ENCODE measurements at places on chromosomes 11 and 22.

GRCh38 chr22:25334162-25334490, 114.7 kb downstream of the CRYBB2 start:
- peak; percentile 28 for DNase-seq

- no peak for DNase-seq
These were observed 73.1 kb upstream of the BARX2 start for GRCh38 chr11:129302386-129303101.

DNA sequence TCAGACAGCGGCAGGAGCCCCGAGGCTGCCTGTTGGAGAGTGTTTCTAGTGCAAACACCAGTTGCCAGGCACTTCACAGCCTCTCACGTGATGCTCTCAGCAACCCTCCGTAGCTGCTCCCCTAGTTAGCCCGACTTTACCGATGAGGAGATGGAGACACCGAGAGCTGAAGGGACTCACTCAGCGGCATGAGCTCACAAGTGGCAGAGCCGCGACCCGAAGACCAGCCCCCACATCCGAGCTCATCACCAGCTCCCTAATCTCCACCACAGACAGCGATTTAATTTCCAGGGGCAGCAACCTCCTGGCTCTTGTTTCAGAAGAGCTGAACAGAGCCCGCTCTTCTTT, 28.7 kb upstream of the RTL6 start:
- DNase-seq, result no peak

DNA sequence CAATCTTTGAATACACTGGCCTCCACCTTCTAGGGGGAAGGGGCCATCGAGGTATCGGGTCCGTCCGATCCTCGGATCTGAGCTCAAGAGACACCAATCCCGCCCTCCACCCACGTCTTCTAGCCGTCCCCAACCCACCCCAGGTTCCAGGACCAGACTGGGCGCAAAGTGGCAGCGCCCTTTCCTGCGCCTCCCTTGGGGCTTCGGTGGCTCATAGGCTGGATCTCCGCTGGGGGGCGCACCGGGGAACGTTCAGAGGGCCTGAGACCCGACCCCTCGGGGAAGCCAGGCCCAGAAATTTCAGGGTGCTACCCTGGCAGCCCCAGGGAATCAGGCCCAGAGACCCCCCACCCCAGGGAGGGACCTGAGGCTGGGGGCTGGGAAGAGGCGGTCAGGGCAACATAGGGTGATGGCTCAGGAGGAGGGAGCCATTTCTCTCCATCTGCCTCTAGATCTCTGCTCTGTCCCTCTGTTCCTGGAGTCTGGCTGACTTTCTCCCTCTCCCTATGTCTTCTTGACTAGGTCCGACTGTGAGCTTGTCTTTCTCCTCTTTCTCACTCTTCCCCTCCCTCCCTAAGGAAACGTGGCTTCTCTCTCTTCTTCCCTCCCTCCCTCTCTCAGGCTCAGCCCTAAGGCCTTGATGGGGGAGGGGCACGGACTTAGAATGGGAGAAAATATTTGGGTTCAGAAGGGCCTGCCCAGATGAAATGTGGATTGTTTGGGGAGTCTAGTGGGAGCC, 1.1 kb downstream of the CREB3L1 start:
- DNase-seq, result no peak

- no peak for DNase-seq
These were observed 194.3 kb upstream of the ANO3 start for GRCh38 chr11:26137651-26138050.

DNA sequence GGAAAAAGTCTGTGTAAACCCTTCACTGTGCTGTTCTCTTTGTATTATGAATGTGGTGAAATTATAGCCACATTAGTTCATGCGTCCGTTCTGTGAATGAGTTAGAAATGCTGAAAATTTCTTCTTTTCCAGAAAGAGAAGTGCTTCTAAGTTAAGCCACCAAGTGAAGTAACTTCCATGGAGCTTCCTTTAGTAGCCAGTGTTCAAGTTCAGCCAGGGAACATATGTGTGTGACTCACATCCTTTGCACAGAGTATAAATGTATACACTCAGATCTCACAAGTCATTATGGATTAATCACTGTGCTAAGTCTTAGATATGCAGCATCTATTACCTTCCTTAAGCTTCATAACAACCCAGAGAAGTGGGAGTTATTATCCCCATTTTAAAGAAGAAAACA, 3.1 kb upstream of the MMP8 start:
- DNase-seq, result no peak

DNA sequence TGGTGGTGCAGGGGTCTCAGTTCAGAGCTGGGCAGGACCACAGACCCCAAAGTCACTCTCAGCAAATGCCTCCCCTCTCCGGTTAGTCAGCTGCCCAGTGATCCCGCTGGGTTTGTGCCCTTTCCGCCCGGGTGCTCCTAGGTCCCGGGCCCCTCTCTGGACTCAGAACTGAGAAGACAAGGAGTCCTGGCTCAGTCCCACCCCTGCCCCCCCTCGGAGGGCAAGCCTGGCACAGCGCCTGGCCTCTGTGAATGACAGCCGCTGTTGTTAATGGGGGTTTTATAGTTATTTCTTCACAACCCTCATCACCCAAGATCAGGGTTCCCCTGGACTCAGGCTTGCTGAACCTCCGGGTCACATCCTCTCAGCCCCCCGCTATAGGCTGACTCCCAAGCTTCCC, 47.6 kb downstream of the ELFN2 start:
- no peak for DNase-seq

GRCh38 chr11:75852406-75853017, 37.5 kb downstream of the UVRAG start:
- DNase-seq, result no peak

- DNase-seq, result no peak
These were observed 351 bp upstream of the AKIP1 start for GRCh38 chr11:8910649-8911026.

GRCh38 chr11:61577383-61578118, 3.3 kb downstream of the SYT7 start:
- DNase-seq, result no peak

DNA sequence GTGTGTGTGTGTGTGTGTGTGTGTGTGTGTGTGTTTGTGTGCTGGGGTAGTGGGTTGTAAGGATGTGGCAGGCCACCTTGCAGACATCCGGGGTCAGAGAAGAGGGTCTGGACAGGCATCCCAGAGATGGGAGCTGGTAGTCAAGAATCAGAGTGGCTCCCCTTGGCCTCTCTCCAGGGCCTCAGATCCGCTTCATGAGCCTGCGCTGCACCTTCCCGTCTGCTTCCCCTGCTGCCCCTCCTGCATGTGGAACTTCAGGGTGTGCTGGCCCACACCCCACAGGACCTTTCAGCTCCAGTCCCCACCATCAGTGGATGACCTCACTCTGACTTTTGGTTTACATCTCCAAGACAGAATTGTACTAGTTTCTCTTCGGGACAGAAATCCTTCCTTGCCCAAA, 31.2 kb downstream of the TREH start:
- DNase-seq, result no peak

DNA sequence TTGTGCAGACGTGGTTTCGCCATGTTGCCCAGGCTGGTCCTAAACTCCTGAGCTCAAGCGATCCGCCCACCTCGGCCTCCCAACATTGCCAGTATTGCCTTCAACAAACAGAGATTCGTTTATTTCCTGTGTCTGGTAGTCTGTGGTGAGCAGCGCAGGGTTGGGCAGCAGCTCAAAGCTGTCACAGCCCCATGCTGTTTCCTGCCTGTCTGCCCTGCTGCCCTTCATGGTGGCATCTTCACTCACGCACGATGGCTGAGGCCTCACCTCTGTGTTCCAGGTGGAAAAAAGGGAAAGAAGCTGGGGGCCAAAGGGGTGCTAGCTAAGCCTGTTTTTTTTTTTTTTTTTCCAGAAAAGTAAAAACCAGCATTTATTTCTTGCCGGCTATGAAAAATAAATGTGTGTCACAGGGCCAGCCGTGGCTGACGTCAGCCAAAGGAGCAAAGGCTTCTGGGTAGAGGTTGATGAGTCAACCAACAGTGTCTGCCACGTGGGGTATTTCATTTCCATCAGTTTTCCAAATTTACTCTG, 28.8 kb downstream of the TBC1D22A start:
- peak; percentile 48 for DNase-seq

DNA sequence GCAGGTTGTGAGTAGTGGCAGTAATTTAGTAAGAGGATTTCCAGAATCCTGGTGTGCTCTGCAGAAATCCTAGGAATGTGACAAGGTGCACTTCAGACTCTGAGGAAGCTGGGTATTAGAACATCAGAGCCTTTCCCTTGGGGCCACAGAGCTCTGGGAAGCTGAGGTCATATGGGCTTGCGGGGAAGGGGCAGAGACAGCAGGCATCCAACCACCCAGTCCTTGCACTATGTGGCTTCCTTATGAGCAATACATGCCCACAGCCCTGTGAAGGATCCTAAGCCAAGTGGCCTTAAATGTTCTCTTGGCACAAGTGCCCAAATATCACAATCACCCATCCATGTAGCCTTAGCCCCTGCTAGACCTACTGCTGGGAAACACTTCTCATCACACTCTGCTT, 46.2 kb downstream of the P4HA3 start:
- no peak for DNase-seq

DNA sequence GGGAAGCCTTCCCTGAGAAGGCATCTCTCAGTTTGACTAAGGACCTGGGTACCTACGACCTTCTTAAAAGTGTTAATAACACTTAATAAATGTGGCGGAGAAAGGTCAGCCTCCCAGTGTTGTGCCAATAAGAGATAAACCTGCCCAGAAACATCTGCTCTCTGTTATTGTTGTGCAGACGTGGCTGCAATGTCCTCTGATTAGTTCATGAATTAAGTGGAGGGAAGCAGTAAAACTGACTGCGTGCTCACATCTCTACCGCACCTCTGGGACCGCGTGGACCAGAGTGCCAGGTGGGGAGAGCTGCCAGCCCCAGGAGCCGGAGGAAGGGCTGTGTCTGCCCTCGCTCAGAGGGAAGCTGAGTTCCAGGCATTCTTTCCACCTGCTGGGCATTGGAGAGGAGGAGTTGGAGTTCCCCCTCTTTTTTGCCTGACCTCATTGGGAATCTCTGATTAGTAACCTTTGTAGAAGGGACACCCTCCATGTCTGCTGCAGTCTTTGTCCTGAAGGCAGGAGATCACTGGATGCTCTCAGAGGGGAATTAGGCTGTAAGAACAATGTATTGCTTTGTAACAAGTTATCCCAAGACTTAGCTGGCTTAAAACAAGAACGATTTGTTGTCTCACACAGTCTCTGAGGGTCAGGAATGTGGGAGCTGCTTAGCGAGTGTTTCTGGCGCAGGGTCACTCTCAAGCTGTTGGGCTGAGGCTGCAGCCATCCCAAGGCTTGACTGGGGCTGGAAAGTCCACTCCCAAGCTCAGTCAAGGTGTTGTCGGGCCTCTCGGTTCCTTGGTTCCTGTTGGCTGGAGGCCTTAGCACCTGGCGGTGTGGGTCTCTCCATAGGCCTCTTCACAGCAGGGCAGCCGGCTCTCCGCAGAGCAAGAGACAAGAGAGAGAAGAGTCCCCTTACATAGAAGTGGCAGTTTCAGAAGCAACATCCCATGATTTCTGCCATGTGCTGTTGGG, 247.6 kb upstream of the TBCEL start:
- DNase-seq, result no peak

- no peak for DNase-seq
These were observed 10.5 kb downstream of the TOLLIP start for GRCh38 chr11:1298695-1299492.

Measured in stimulated activated CD4-positive, alpha-beta T cell treated with anti-CD3 and anti-CD28 coated beads, Interleukin-15, amount 100 ng/mL, for 1 hour (primary cell).